Activated T-cell treated with anti-CD3 and anti-CD28 coated beads, Interleukin-2, amount 50 U/mL, for 48 hours (primary cell): ENCODE measurements at places on chromosomes 1 and 21.

GRCh38 chr1:211035821-211036380 is 98.0 kb downstream of the KCNH1 start:
- no peak for DNase-seq

DNA sequence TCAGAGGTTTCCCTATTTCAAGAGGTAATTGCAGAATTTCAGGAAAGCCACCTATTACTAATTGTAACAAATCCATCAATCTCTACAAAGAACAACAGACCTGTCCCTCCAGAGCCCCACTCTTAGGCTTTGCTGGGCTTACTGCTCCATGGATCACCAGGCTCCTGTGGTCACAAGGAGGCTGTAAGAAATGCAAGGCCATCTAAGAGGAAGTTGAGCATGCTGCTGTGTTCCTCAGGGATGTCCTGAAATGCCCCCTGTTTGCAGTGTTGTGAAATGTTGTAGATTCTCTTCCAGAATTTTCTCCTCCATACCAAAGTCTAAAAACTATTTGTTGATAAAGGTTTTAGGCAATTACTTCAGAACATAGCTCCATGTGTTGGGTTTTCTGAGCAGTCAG is 24.4 kb upstream of the DUSP23 start:
- no peak for DNase-seq

DNA sequence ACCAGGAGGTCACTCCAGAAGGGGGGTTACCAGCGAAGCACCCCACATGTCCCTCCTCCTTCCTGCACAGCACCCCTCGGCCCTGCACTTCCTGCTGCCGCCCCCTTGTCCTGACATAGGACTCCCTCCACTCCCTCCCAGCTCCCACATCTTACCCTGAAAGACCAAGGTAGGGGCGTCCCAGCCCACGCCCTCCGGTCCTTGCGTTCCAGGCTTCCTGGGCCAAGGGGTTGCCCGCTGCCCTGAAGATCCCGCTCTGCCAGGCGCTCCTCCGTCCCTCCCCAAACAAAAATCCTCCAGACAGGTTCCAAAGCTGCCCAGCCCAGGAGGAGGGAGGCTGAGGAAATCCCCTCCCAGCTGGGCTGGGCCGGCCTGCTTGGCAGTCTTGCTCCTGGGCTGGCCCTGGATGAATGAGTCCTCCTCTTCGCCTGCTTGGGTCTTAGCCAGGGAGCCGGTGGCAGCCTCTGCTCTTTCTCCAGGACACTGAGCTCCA is at the start of gene RHBDL2:
Gene RHBDL2 (minus strand): TSS at position 304 of the 493 bp plus-strand sequence. CDS start 22,618 bp downstream, outside the sequence.
- no peak for DNase-seq

- DNase-seq: peak; percentile 64
Measured at GRCh38 chr1:111600886-111601386, 18.7 kb upstream of the RAP1A start.

DNA sequence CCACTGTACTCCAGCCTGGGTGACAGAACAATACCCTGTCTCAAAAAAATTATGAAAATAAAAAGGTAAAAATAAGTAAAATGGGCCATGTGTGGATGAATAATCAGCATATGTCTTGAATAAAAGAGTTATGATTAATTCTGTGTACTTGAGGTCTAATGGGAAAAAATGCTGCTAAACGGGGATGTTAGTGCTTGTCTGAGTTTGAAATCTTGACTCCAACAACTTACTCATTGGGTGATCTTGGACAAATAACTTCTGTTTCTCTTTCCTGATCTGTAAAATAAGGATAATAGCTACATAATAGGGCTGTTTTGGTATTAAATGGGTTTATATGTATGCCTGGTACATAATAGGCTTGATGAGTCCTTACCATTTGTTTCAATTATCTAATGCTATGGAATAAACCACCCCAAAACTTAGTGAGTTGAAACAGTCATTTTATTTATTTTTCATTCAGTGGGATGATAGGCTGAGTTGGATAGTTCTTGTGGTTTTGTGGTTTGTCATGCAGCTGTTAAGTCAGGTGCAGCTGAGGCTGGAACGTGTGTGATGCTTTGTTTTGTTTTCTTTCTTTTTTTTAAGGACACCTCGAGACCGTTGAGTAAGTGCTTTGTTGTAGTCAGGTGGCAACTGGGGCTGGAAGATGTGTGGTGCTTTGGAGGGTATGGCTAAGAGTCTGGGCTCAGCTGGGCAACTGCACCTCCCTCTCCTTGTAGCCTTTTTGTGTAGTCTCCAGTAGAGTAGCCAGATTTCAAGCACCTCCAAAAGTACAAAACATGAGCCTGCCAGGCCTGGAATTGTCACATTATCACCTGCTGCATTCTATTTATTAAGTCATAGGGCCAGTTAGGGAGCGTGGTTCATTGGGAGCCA is 4.9 kb downstream of the MDM4 start:
- peak; percentile 48 for DNase-seq

DNA sequence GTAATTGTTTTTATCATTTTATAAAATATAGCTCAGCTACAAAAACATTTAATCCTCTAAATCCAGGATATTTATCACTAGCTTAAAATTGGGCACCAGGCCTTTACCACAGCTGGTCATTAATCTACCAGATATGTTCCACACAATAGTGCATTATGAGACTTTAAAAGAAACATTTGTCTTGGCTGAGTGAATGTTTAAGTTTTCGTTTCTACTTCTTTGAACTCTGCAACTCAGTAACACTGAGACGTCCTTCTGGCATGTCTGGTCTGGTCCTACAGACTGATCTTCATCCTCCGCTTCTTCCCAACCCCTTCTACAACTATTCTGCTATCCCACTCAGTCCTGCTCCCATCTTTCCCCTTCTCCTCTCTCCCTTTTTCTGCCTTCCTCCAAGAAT is 296.2 kb downstream of the NEGR1 start:
- no peak for DNase-seq

DNA sequence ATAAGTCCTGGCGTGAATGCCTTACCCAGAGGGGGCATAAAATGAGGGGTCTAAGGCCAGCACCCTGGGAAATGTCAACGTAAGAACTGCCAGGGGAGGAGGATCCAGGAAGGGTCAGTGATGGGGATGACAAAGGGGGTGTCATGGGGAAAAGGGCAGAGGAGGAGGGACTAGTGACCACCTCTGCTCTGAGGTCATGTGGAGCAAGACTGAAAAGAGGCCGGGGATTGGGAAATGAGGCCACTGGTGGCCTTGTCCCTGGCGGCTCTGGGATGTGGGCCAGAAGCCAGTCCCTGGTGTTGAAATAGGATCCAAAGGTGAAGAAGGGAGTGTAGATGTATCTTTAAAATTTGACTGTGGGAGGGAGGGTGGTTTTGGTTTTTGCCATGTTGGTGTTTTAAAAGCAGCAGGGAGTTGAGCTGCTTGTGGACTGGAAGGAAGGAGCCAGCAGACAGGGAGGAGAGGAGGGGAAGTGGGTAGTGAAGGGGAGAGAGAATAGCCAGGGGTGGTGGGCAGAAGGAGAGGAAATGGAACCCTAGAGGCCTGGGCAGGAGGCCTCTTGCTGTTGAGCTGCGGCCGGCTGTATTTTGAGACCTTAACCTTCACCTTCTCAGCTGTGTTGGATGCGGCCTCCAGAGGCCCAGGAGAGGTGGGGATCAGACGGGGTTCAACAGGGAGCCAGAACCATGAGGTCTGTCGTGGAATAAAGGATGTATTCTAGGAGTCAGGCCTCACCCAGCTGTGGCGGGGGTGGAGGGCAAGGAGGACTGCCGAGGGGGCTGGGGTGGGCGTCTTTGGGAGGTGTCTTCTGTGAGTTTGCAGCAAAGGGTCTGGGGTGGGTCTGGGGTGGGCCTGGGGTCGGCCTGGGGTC is 92.5 kb downstream of the DHRS3 start:
- no peak for DNase-seq

- no peak for DNase-seq
Measured at GRCh38 chr1:160330119-160330518, 12.9 kb downstream of the COPA start.

DNA sequence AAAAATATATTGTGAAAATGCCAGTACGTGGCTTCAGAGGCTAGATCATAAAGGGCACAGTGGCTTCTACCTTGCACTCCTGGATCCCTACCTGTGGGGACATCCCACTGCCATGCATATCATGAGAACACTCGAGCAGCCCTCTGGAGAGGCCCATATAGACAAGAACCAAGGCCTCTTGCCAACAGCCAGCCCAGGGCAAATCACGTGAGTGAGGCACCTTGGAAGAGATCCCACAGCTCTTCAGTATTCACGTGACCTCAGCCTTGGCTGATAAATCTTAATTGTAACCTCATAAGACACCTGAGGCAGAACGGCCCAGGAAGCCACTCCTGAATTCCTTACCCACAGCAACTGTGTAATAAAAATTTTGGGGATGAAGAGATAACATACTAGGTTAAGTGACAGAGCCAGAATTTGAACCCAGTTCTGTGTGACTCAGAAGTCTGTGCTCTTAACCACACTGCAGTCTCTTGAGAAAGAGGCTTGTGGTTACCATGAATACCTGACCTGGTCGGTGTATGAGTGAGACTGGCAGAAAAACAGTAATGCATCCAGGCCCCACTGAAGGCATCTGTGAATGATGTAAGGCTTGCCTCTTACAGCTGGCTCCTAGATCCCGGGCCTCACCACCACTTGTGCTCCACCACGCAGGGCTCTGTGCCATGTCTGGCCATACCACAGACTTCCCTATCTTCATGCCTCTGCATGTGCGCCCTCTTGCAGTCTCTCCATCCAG is 6.9 kb upstream of the A3GALT2 start:
- DNase-seq: no peak

- DNase-seq: no peak
Measured at GRCh38 chr21:45477176-45478114, 64.8 kb downstream of the SLC19A1 start.

DNA sequence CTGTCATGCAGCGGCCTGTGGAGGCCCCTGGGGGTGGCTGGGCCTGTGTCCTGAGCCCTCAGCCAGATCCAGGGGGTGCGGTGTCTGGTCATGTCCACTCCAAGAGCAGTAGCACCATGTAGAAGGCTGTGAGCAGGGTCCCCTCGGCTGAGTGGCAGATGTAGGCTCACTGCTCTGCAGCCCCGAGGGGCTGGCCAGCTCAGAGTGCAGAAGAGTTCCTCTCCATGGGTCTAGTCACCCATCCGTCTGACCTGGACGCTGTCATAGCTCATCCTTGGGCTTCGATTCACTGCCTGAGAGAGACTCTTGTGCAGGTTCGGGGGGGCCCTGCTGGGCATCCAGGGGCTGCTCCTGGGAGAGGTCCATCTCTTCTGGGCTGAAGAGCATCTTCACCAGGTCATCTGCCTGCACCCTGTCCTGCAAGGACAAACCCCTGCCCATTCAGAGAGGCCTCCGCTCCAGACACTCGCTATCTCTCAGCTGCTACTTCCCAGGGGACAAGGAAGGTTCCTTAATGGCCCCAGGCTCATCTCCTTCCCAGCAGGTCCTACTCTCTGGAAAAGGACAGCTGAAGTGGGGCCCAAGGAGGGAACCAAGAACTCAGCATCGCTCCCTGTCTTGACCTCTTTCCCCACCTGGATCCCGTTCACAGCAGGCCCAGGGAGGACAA is 6.5 kb upstream of the CLDN19 start:
- no peak for DNase-seq

DNA sequence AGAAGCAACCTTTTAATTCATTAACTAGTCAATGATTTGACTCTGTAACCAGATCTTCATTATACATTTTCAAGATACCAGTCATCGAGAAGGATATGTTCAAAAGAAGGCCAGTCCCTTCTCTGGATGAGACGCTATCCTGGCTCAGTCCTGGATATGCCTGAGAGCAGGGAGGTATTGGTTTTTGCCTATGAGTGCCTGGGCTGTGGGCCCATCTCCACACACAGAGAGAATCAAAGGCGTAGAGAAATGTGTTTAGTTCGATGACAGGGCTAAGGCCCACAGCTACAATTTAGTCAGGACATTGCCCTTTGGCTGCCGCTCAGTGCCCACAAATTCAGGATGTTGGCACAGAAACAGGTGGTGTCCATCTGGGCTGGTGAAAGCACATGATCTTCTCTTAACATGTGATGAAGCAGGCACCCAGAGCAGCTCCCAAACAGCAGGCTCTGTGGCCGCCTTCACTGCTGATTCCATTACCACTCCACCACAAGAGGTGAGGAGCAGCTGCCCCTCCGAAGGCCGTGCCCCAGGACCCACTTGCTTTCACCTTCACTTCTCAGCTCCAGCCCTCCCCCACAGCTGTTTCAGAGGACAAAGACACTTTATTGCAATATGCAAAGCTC is 24.7 kb downstream of the ACKR1 start:
- no peak for DNase-seq

- no peak for DNase-seq
Measured at GRCh38 chr1:100936194-100936967, 40.5 kb downstream of the SLC30A7 start.

DNA sequence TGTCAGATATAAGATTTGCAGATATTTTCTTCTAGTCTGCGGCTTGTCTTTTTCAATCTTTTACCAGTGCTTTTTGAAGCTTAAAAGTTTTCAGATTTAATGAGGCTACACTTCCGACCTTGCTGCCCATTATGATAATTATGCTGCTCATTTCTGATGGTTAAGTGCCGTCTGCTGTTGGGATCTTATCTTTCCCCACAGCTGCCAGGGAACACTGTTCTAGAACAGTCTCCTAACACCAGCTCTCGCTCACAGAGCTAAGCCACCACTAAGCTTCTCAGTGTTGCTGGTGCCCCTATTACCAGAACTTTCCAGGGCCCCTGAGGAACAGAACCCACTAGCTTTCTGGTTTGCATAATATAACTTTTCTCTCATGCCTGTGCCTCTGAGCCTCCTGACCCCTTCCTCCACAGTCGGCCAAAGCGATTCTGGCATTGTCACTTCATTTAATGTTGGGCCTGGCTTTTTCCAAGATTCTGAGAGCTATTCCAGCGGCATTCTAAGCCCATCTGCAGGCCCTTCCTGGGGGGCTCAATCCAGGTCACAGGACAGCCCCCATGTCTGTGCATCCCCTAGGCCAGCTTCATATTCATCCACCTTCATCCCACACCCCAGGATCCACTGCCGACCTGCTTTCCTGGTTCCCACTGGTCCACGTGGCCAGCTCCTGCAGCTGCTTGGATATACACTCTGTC is 237.0 kb downstream of the PTPRU start:
- DNase-seq: no peak

DNA sequence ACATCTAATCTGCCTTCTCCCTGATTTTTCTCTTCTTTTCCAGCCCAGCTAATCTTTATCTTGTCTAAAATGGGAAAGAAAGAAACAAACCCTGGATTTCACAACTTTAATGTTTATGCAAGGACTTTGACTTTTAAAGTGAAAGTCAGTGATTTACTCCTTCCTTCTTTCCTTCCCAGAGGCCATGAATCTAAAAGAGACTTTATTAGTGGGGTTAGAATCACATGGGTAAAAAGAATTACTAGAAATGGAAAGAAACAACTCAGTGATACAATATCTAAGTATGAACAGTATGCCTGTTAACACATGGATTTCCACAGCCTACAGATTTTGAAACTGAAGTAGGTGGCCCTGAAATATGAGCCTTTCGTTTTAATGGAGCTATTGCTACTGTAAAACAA is 59.8 kb upstream of the KCNK2 start:
- no peak for DNase-seq

GRCh38 chr1:46096269-46097148 is 35.9 kb downstream of the PIK3R3 start:
- DNase-seq: no peak
